Aortic smooth muscle cell (primary cell): ENCODE measurements at places on chromosomes 2 and 18. TPM values are rescaled to one million over a fixed set of nuclear protein-coding genes. Genes with fewer than 3 reads are reported as not detected.

Gene CYP27A1
- 13.5 and 18.1 TPM in 2 replicates for total RNA-seq

Gene NT5C1B
- not detected in 2 replicates for total RNA-seq

Gene FBXO41
- total RNA-seq = 0.06 and 0.40 TPM in 2 replicates

Gene ANKRD29
- 4.2 and 4.9 TPM in 2 replicates for total RNA-seq

Gene PRKAG3
- total RNA-seq = 0.40 and 1.9 TPM in 2 replicates

Gene KLHL30
- total RNA-seq = 1.6 and 6.3 TPM in 2 replicates

Gene INO80B
- total RNA-seq = 14.3 and 15.0 TPM in 2 replicates

Gene KLHL41
- total RNA-seq = 0.87 and 1.1 TPM in 2 replicates
